GM13976 (cell line): ENCODE measurements at places on chromosomes 3 and 15.

GRCh38 chr15:85624291-85624801, 170.4 kb downstream of the KLHL25 start:
- DNase-seq = no peak

GRCh38 chr15:99416191-99417188, 149.3 kb upstream of the MEF2A start:
- DNase-seq = no peak

GRCh38 chr3:8540456-8540855, 38.8 kb downstream of the LMCD1 start:
- DNase-seq = no peak

GRCh38 chr3:100252001-100252400, 8.8 kb upstream of the TBC1D23 start:
- no peak for DNase-seq

- no peak for DNase-seq
Observed at GRCh38 chr15:26670116-26670515, 102.8 kb downstream of the GABRB3 start.

DNA sequence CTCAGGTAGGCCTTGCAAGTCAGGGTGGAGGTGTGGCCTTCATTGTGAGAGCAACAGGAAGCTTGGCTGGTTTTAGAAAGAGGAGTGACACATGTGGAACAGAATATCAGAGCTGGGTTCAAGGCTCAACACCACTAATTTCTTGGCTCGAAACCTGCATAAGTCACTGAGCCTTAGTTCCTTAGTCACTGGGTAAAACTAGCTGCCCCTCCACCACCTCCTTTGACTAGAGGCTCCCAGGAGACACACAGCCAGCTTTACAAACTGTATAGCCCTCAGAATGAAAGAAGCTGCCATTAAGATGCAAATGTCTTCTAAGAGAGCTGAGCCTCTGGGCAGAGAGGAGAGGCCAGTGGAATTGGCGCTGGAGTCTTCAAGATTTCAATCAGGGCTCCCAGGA, 67.7 kb downstream of the CERS3 start:
- DNase-seq = no peak

GRCh38 chr15:33735637-33736247, 232.6 kb upstream of the CHRM5 start:
- peak; percentile 42 for DNase-seq

DNA sequence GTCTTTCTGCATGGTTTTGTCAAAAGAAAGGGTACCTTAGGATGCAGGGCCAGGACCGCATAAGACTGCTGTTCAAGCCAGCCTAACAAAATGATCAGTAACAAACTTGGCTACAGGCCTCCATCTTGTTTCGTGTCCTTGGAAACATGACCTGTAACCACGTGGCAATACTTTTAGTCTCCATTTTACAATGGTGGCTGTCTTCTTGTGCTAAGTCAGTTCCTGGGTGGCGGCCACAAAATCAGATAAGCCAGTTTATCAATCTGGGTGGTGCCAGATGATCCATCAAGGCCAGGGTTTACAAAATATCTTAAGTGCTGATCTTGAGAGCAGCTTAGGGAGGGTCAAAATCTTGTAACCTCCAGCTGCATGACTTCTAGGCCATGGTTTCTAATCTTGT, 57.1 kb upstream of the GK5 start:
- no peak for DNase-seq

GRCh38 chr15:97966246-97966645, 5.7 kb downstream of the ARRDC4 start:
- DNase-seq = no peak
